ENCODE measurements at places on chromosomes 7 and 10. TPM values are rescaled to one million over a fixed set of nuclear protein-coding genes. Genes with fewer than 3 reads are reported as not detected.

DNA sequence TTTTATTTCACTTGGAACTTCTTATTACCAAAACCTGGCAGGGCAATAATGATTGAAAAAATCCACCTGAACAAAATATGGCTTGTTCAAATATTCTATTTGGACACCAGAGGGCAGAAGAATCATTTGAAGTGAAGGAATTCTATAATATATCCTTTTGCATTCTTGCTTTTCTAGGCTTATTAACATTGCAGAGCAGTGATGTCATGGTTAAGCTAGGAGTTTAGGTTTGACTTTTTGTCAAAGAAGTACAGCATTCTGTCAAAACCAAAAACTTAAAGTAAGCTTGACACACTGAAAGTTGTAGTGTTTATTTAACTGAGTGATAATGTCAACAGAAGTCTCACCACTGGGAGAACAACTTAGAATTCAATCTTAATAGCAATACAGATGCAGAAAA lies 156.0 kb downstream of the SEMA3D start:
- peak; percentile 66 for DNase-seq

Gene WEE2
- total RNA-seq, result not detected

Gene KCND2
- not detected for total RNA-seq

DNA sequence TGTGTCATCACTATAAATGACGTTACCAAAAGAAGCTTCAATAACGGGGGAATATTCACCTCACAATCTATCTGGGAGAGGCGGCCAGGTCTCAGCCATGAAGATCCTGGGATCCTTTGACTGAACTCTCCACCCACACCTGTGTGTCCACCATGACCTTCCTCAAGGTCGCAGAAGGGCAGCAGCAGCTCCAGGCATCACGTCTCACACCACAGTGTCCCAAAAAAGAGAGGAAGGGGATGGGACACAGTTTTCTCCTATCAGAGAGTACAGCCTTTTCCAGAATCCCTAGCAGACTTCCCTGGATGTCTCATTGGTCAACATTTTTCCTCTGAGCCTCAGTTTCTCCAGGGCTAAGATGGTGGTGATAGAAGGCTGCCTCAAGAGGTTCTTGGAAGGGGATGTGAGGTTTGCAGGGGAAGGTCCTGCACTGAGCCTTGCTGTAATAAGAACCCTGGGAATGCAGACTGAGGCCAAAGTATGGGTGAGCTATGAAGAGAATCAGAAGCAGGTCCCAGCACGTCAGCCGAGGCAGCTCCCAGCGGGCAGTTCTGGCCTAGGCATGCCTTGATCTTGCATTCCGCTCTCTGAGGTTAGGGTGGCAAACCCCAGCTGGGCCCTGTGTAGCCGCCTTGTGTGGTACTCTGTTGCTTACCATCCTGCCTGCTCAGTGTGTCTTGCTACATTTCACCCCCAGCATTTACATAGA lies 63.8 kb downstream of the COL26A1 start:
- DNase-seq, result no peak

DNA sequence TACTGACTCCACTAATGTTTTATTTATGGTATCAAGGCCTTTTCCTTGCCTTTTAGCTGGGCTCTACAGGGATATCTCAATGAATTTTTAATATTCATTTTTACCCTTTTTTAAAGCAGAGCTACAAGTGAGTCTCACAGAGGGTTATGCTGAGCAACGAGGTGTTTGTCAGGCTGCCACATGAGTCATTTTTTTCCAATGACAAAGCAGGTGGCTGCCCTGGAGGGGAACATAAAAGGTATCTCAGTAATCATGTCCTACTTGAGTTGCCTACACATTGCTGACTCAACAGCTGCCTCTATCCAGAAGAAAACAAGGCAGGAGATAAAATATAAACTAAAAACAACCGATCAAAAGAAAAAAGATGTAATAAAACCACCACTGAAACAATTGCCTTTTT lies 1004.9 kb upstream of the POT1 start:
- DNase-seq, result no peak

- DNase-seq, result no peak
These were observed 9.0 kb downstream of the PRF1 start for GRCh38 chr10:70593513-70593890.

DNA sequence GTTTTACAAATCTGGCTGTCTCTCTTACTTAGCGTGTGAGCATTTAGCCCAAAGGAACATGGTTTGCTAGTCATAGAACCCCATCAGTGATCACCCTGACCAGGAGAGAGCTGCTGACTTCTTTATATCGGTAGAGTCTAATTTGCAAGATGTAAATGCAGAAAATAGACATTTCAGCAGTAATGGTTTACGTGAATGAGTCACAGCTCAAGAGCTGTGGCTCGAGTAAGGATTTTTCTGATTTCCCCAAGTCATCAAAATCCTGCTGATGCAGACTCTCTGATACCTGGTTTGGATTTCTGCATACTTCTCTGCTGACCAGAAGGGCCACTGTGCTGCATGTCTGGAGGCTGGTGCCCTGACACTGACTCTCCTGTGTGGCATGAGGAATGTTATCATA lies 25.7 kb downstream of the NUB1 start:
- DNase-seq, result peak; percentile 40

DNA sequence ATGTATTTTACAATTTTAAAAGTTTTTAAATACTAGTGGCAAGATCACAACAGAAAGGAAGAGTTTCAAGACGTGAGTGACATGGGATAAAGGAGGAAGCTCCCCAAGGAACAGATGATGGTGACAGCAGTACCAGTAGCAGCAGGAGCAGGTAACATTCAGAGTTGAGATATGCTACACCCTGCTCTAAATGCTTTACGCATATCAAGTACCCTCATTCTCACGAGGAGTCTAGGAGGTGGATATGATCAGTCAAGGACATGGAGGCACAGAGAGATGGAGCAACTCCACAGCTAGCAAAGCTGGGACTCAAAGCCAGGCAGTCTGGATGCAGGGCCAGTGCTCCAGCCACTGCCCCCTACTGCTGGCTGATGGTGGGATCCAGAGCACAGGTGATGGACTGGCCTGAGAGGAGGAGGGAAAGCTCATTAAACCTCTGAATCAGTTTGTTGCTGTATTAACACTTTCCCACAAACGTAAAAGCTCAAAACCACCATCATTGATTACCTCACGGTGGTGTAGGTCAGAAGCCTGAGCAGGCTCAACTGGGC lies 17.5 kb downstream of the RP9 start:
- no peak for DNase-seq

DNA sequence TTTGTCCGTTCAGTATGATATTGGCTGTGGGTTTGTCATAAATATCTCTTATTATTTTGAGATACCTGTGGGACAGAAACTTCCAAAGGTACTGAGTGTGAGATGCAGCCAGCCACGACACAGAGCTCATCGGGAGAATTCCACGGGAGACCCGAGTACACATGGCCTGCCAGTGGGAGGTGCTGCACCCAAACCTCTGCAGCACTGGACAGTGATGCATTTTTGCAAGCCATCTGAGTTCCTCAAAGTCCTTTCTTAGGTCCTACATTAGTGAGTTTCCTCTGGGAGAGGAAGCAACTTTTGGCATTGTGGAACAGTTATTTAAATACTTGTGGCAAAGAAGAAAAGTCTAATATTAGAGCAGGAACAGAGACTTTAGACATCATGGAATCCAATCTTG lies 77.5 kb downstream of the ARID5B start:
- DNase-seq, result no peak

DNA sequence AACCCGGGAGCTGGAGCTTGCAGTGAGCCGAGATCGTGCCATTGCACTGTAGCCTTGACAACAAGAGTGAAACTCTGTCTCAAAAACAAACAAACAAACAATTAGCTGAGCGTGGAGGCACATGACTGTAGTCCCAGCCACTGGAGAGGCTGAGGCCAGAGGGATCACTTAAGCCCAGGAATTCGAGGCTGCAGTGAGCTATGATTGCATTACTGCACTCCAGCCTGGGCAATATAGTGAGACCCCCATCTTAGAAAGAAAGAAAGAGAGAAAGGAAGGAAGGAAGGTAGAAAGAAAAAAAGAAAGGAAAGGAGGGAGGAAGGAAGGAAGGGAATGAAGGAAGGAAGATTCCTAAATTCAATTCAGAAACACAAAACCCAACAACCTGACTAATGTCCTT lies 141.3 kb upstream of the TNRC18 start:
- DNase-seq, result peak; percentile 24

- DNase-seq, result no peak
These were observed 1018.7 kb downstream of the TYW1 start for GRCh38 chr7:68015122-68015977.

- peak; percentile 55 for DNase-seq
These were observed 1.2 kb downstream of the HIPK2 start for GRCh38 chr7:139776486-139777132.

GRCh38 chr10:57785546-57785945 lies 482.1 kb downstream of the IPMK start:
- DNase-seq, result no peak

- DNase-seq, result no peak
These were observed 73.7 kb downstream of the FOXL3 start for GRCh38 chr7:363626-364025.

GRCh38 chr10:3239066-3239919 lies 66.7 kb upstream of the PITRM1 start:
- peak; percentile 49 for DNase-seq

Gene VPS41
- 62.9 TPM for total RNA-seq

- DNase-seq, result no peak
These were observed 282.6 kb upstream of the LRRN3 start for GRCh38 chr7:110808361-110808760.

- DNase-seq, result no peak
These were observed 67.0 kb upstream of the INPP5A start for GRCh38 chr10:132470410-132471124.

DNA sequence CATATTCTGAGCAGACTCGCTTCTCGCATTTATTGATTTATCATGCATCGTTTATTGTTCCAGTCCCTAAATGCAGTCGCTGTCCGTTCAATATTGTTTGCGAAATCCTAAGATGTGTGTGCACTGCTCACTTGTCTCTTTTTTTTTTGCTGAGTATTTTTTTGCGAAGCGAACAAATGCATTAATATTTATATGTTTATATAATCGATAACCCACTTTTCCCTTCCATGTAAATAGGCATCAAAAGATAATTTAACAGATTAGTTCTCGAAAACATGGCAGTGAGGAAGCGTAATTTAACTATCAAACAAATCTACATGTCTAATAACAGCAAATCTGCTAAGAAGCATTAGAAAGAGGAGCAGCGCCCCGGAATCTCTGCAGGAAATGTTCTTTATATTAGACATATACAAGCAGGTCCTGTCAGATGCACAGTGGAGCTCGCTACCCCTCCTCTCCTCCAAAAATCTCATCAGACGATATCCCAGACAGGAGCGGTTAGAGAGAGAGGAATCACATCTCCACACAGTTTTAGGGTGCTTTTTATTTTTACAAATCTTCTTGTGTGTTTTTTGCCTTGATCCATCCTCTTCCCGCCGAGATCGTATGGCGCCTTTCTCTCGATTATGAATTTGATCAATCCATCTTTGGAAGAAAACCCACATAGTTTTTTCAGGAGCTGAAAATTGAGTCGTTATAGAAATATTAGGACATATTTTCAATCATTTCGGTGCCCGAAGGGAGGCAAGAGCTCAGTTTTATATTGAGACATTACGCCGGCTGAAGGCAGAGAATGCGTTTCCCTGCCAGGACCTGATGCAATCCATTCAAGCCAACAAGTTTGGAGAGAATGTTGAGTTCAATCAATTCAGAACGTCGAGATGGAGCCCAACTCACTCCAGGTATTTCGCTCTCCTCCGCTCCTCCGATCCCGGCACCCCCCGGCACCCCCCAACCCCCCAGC lies at the start of gene ARID5B:
ARID5B (plus strand) TSS at position 871 of the 964 bp plus-strand sequence; CDS start at position 882, 11 bp downstream.
- peak; percentile 51 for DNase-seq

Gene EVX1
- total RNA-seq, result not detected

DNA sequence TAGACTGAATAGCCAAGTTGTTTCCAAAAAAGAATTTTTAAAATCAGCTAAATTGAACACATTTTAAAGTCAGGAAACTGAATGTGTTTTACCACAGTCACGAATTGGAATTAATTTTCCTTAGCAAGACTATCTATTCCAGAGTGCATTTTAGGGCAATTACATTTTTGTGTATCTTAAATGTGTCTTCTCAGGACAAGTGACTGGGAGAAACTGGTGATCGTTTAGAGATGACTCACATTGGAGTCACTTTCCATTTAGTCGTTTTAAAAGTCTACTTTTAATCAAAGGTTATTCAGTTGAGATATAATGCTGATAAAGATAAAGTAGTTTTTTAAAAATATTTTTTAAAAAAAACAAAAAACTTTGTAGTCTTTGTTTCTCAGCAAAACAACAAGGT lies 191.7 kb upstream of the SLC26A5 start:
- peak; percentile 62 for DNase-seq

Data from HFFc6 (cell line).